ENCODE measurements at places on chromosomes 11 and 22.
A peak's percentile ranks its signal among the peaks of the same experiment; 100 is the strongest.

DNA sequence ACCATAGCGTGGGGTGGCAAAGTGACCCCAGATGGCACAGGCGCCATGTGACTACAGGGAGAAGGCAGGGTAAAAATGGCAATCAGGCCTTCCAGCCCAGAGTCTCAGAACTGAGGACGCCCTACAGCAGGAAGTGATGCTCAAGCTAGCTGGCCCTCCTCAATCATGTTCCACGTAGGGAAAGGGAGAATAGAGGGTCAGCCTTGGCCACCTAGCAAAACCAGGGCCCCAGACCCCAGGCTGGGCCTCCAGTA, 978 bp upstream of the ANKRD13D start:
- ATAC-seq = no peak

GRCh38 chr11:130609121-130610035, 160.9 kb downstream of the ADAMTS15 start:
- no peak for ATAC-seq

DNA sequence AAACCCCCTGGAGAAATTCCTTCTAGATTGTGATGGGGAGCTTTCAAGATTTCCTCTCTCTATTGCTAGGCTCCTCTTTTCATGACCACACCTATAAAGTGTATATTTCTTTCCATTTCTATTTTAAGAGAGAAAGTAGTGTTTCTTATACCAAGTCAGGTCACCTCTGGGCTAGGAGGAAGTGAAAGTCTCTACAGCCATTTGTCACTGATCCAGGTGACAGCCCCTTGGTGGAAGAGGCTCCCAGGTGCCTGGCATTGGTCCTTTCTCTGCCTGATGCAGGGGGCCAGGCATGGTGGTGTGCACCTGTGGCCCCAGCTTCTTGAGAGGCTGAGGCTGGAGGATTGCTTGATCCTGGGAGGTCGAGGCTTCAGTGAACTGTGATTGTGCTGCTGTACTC, 64.7 kb downstream of the DHCR7 start:
- no peak for ATAC-seq

- no peak for ATAC-seq
These were observed 116.4 kb downstream of the SLC17A6 start for GRCh38 chr11:22454461-22455090.

GRCh38 chr11:14186046-14186775, 172.8 kb downstream of the RRAS2 start:
- ATAC-seq = no peak

DNA sequence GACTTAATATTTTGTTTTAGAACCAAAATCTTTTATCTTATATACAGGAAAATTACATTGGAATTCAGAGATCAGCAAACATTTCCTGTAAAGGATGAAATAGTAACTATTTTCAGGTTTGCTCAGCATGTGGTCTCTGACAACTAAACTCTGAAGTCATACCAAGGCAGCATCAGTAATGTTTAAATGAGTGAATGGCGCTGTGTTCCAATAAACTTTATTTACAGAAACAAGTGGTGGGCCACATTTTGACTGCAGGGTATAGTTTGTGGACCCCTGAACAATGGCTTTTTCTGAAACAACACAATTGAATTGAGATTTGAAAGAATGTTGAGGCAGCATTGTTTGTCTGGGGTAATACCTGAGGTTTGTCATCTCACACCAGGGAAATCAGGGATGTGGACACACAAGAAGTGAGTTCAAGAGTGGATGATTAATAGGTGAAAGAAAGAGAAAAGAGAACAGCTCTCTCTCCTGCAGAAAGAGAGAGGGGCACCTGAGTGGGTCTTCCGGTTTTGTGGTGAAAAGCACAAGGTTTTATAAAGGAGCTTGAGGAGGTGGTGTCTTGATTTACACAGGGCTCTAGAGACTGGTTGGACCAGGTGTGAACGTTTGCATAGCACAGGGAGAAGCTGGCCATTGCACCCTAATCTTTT, 113.5 kb upstream of the VPREB1 start:
- ATAC-seq = no peak

GRCh38 chr11:30652801-30653200, 66.6 kb upstream of the MPPED2 start:
- no peak for ATAC-seq

GRCh38 chr22:22997988-22998387, 72.3 kb upstream of the GNAZ start:
- no peak for ATAC-seq

- ATAC-seq = no peak
These were observed 87.2 kb downstream of the CWF19L2 start for GRCh38 chr11:107370390-107370789.

DNA sequence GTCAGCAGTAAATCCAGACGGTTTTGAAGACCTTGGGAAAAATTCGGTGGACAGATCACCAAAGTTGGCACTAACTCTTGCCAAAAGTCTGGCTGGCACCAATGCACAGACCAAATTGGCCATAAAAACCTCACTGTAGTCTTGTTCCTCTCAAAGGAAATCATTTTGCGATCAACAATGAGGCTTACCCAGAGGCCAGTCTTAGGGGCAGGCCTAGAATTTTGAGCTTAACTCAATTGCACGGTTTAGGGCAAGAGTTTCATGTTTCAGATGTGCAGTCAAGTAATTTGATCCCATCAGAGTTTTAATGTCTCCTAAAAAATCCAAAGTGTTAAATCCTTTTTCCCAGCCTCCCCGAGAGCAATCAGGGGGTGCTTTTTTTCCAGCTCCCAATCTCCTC, 19.0 kb downstream of the MPPED2 start:
- no peak for ATAC-seq

DNA sequence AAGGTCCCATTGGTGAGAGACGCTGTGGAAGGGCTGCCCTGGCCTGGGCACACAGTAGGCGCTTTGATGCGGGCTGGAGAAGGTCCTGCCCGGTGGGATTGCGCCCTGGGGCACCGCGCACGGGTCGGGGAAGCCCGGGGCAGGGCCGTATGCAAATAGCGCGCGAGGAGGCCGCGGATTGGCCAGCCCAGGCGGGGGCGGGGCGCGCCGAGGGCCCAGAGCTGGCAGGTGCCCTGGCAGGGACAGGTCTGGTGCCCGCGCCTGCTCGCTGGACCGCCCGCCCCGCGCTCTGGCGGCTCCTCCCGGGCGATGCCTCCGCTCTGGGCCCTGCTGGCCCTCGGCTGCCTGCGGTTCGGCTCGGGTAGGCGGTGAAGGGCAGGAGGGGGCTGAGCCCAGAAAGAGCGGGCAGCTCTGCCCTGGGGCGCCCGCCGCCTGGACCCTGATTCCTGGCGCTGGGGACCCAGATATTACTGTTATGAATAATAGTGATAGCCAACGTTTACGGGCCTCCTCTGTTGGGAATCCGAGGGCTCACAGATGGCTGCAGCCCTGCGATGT, at the start of gene UPK3A:
Gene UPK3A, plus strand, starts transcription at position 245 of the 558 bp plus-strand sequence. Its CDS starts 65 bp downstream, at position 310.
- peak; percentile 90 for ATAC-seq

DNA sequence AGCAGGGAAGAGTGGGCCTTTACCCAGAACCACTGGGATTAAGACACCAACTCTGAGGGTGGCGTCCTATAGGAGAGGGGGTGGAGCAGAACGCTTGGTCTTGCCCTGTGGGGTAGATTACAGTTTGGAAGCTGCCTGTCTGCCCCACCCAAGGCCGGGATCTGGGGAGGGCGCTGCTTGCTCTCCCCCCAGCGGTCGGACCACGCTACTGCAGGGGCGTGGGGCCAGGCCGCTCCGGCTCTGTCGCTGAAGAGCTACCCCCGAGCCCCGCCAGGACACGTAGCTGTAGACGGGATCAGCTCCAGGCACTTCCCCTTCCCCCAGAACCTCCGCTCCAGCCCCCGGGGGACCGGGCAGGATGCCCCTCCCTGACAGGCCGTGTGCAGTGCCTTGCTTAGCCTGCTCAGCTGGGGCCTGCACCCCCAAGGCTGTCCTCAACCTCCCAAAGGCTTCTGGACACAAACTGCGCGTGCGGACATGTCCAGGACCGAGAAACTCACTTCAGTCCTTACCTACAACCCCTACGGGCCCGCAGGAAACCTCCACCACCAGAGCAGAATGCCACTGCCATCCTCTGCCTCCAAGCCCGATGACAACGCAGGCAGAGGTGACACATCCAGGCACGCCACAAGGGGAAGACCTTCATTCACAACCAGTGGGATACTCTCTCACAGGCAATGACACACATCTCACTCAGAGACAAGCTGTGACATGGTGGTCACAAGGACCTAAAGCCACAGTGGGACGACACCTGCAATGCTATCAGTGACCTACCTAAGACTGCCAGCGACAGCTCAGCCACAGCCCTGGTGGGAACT, 3.6 kb downstream of the AHNAK start:
- peak; percentile 16 for ATAC-seq

DNA sequence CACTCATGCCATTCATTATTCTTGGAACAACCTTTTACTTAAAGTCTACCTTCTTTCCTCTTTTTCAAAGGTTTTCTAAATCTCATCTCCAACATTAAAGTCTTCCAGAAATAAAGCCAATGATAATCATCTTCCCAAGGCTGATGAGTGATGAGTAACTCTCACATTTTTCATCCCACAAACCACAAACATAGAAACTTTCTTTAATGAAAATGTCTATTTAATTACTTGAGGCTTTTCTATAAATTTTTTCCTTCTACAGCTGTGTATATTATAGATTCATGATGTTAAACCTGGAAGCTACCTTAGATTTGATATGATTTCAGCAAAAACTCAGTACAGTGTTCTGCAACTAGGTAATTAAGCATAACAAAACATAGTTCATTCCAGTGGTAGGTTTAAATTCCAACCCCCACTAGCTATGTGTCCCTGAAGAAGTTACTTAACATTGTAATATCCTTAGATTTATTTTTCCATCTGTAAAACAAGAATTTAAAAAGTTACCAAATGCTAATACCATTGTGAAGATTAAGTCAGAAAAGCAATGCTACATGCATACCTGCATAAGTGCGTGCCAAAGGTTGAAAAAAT, 845.4 kb downstream of the KCNA4 start:
- no peak for ATAC-seq

DNA sequence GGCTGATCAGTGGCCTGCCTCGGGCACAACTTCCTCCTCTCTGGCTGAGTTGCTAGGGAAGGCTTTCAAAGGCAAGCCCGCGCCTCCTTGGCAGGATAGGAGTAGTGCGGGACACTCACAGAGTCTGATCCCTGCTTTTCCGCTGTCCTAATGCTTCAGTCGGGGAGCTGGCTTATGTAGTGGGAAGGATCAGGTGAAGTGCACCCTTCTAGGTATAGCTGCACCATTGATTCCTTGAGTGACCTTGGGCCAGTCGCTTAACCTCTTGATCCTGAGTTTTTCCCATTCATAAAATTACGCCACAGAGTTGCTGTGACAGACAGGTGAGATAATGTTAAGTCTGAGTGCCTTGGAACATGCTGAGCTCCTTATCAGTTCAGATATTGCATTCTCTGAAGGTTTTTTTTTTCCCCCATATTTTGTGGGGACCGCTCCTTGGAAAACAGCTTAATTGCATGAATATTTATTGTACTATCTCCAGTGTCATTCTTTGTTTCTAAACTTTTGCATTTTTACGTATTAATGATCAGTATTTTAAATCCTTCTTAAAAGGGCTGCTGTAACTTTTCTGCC, 961 bp downstream of the IPO7 start:
- peak; percentile 73 for ATAC-seq

Data from SK-N-SH treated with all-trans-retinoic acid at 6 μM for 48 hours (cell line).